ENCODE measurements at places on chromosomes 3 and 15. TPM values are rescaled to one million over a fixed set of nuclear protein-coding genes. Genes with fewer than 3 reads are reported as not detected.

- DNase-seq = no peak
These were observed 87.0 kb upstream of the ZNF280D start for GRCh38 chr15:56820333-56820732.

GRCh38 chr3:128560768-128561167 lies 67.8 kb upstream of the GATA2 start:
- no peak for DNase-seq

- no peak for DNase-seq
These were observed 88.8 kb upstream of the TSEN2 start for GRCh38 chr3:12395349-12396012.

- DNase-seq = no peak
These were observed 2.7 kb upstream of the ARNT2 start for GRCh38 chr15:80401456-80401855.

GRCh38 chr3:33826688-33827087 lies 28.3 kb downstream of the PDCD6IP start:
- no peak for DNase-seq

GRCh38 chr15:42843699-42844098 lies 76.9 kb downstream of the TTBK2 start:
- DNase-seq = no peak

BCHE gene
- polyA plus RNA-seq = 53.2 TPM

Data from hindlimb muscle (tissue), 1 donor.